ENCODE measurements at places on chromosomes 1 and 21.

- peak; percentile 76 for DNase-seq
Observed at GRCh38 chr1:162497723-162498495, at the start of gene UHMK1. Gene UHMK1, plus strand, starts transcription at chr1:162497818. Its CDS starts 183 bp downstream, at chr1:162498001.

DNA sequence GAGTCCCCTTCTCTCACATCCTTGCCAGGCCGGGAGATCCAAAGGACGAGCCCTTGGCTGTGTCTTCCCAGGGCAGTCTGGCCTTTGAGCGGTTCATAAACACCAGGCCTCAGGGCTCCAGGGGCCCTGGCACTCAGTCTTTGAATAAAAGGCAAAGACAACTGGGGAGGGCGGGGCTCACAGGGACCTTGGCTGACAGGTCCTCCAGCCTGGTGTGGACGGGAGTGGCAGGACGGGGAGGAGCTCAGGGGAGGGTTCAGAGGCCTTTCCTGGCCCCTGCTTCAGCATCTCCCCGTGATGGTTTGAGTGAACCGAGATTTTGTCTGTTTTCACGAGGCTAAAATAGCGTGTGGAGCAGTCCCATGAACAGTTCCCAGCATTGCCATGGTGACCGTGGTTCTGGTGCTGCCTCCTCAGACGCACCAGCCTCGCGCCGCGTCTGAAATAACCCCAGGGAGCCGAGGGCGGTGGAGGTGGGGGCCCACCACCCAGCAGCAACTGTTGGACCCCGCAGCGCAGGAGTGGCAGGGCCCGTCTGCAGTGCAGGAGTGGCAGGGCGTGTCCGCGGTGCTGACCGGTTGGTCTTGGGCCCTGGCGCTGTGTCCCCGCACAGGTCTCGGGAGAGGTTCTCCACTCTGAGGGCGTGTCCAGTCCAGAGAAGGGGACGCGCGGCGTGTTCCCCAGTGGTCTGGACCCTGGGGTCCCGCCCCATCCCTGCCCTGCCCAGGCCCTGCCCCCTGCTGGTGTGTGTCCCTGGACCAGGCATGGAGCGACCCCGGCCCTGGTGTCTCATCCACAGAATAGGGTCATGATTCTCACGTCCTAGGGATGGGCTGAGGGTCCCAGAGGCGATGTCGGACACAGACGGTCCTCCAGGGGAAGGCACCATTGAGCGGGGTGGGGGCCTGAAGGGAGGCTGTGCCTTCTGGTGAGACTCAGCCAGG, 7.1 kb upstream of the PRKCZ start:
- DNase-seq: no peak

DNA sequence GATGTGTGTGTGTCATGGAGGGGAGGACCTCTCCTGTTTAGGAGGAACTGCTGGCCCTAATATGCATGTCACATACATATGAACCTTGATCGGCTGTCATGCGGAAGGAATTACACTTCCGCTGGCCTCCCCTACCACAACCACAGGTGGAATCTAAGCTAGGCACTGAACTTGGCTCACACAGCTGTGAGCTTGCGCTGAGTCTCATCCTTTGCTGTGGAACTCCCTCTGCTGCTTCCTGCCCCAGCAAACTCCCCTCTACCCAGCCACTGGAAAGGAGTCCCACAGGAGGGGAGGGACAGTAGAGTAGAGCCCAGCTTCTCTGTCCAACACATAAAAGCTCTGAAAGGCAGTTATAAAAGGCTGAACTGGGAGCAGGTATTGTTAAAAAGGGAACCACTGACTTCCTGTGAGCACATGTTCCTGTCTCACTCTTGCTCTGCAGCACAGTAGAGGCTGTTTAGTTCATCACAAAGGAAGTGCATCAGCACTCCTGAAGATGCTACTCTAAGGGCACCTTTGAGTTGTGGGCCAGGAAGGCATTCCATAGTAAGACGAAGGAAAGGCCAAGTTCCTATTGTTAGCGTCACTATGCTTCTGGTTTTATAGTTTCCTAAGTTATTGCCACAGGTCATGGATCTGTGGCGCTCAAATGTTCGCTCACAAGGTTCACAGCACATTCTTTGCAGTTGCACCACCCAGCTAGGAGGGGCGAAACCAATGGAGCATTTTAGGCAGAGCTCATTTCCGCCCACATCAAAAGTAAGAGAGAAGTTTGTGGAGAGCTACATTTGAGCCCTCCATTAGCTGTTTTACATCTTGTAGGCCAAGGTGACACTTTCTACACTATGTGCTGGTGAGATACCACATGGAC, 17.7 kb upstream of the PTPRC start:
- DNase-seq: peak; percentile 79

- DNase-seq: no peak
Observed at GRCh38 chr1:184424157-184424556, 37.3 kb downstream of the C1orf21 start.

DNA sequence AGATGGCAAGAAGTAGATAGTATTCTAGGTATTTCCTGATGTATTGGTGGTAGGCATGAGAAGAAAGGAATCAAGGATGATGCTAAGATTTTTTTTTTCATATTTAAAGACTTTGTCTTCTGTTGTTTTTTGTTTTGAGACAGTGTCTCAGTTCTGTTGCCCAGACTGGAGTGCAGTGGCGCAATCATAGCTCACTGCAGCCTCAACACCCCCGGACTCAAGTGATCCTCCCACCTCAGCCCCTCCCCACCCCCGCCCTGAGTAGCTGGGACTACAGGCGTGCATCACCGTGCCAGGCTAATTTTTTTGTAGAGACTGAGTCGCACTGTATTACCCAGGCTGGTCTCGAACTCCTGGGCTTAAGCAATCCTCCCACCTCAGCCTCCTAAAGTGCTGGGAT, 2.8 kb upstream of the CAPZB start:
- DNase-seq: no peak

- DNase-seq: no peak
Observed at GRCh38 chr1:209458921-209459320, 124.6 kb upstream of the CAMK1G start.

DNA sequence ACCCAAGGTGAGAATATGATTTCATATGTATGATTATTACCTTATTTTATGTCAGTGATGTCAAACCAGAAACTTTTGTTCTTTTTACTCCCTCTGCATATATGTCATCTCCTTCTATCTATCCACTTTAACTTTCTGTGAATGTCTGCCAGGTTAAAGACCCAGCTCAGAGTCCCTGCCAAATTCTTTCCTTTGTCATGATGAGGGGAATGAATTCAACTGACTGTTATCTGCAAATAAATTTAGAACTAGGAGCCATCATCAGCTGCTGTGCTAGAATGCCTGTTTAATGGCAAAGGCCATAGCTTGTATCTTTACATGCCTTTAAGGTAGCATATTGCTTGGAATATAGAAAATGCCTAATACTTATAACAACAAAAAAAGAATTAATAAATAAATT, 815.6 kb upstream of the NEGR1 start:
- no peak for DNase-seq

GRCh38 chr1:17596186-17596585, 56.7 kb downstream of the ARHGEF10L start:
- no peak for DNase-seq

DNA sequence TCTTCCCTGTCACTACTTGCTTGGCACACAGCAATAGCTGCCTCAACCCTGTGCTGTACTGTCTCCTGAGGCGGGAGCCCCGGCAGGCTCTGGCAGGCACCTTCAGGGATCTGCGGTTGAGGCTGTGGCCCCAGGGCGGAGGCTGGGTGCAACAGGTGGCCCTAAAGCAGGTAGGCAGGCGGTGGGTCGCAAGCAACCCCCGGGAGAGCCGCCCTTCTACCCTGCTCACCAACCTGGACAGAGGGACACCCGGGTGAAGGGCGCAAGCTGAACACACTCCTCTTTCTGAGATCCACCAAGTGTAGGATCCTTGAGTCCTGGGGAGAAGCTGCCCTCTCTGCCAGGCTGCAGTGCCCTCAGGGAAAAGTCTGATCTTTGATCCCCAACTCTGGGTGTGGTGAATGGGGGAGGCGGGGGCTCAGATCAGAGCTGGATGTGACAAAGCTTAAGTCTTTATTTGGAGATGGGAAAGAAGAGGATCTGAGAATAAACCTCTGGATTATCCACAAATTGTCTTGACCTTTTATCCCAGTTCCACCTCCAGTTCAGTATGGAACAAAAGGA, 1.2 kb downstream of the RXFP4 start:
- DNase-seq: no peak

DNA sequence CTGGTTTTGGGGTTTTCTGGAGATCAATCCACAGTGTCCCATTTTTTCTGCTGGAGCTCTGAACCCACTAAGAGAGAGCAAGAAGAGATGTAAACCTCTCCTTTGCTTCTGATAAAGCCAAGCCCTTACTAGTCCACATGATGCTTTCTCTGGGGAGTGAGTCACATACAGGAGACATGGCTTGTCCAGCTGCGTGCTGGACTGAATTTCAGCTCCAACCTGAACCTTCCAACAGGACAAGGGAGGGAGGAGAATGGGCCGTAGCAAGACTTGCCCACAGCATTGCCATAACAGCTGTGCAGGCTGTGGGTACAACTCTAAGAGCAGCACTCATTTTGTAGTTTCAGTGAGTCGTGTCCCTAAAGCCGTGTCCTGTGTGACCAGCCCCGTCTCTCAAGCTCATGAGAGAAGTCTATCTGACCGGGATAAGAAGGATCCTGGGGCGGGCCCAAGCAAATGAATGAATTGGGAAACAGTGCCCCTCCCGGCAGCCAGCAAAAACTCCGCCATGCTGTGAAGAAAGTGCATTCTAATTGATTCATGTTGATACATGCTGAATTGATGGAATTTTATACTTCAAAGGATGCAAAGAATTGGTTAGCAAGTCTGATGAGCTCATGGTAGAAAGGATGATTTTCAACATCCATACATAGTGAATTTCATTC, 195.2 kb downstream of the GABPA start:
- DNase-seq: no peak

DNA sequence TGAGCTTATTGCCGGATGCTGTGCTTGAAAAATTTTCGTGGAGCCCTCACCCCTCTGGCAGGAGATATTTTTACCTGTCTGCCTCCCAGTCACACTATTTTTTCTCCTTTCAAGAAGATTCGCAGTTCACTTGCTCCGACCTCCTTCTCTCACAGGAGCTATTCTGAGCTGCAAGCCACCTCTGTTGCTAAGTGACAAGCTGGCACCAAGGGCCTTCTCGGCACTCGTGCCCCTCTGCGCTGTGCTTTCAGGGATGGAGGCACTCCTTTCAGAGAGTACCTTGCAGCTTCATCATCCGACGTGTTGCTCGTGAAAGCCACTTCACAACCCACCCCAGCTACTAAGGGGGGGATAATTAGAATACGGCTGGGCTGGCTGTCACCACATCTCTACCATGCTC, 11.6 kb downstream of the SLC6A17 start:
- no peak for DNase-seq

DNA sequence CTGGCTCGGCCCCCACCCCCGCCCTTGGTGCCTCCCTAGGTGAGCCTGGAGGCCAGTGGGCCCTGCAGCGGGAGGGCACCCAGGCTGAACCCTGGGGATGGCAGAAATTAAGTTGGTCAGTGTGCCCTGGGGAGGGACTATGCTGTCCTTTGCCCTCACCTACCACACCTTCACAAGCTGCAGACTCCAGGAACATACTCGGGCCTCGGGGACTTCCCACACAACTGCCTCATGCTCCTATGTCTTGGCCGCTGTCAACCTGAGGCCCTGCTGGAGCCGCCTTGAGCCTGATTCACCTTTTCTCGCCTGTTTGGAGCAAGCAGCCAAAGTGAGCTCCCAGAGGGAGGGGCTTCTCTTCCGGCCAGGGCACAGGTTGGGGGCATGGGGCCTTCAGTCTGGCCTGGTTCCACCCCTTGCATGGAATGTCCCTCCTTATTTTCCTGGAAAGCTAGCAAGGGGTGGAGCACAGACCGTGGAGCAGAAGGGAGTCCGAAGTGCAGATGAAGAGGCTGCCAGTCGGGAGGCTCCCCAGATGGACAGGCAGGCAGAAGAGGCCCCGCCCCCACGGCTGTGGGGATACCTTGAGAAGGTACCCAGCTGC, 24.7 kb downstream of the KNCN start:
- no peak for DNase-seq

DNA sequence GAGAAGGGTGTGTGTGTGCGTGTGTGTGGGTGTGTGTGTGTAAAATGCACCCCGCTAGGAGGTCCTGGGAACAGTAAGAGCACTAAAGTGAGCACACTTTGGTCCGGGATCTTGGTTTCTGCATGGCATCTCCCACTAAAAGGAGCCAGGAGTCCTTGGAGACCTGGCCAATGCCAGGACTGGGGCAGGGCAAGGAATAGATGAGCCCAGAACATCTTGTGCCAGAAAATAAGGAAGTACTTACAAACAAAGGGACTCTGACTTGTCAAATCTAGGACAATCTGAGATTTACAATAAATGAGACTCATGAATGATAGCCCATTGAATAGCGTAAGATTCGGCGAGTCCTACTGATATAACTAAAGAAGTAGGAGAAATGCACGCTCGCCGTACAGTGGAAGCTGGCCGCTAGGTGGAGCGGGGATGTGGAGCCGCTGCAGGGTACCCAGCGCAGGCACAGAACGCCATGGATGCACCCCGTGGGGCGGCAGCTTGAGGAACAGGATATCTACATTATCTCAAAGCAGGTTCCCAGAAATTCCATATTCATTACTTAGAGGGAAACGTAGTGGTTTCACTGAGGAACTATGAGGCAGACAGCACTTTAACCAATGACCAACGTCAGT, 7.1 kb downstream of the SLC37A1 start:
- no peak for DNase-seq

Measured in T-helper 2 cell (primary cell).